ENCODE measurements at places on chromosomes 5 and 9.

DNA sequence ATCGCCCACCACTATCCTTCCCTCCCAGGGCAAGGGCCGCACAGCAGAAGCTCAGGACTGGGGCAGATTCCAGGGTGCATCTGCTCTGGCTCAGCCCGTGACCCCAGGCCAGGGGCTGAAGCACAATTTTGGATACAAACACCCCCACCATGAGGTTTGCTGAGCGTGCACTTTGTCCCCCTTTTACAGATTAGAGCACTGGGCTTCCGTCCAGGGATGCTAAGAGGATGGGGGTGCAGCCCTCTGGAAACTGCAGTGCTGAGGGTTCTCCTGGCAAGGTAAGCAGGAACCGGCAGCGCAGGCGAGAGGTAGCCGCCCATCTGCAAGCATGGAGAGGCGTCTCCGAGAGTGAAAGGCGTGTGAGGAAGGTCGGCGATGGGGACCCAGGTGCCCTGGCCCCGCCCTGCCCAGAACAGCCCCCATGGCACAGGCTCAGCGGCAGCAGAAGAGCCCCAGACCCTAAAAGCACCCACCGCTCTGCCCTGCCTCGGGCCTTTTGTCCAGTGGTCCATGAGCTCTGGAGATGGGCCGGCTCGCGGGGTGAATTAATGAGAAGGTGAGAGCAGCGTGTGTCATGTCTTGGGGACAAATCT, 54.5 kb upstream of the OLFM1 start:
- DNase-seq = no peak

DNA sequence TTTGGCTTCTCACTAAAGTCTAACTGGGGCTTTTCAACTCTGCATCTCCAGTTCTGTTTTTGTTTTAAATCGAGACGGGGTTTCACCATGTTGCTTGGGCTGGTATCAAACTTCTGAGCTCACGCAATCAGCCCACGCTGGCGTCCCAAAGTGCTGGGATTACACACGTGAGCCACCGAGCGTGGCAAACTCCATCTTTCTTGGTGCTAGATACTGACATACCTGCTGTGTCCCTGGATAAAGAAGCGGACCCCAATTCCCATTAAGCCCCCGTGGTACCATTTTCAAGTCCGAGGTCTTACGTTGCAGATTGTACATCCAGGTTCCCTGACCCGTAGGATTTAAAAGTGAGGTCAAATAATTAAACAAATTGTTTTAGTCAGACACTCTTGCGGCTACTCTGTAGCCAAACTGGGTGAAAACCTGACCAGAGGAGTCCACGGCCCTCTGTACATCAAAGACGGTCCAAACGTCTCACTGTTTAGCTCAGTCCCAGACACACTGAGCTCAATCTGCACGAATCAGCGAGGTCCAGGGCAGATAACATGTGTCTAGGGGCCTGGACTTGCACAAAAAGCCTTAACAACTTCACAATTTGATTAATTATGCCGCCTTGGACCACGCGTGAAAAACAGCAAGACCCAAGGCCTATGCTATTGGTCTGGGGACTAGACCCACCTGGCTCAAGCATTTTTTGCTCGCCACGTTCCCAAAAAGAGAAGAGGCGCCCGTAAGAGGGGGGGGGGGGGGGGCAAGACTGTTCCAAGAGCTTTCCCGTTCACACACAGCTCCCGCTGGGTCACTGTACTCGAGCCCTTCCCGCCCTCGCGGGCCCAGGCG, 727 bp upstream of the DNAJA1 start:
- DNase-seq = no peak

DNA sequence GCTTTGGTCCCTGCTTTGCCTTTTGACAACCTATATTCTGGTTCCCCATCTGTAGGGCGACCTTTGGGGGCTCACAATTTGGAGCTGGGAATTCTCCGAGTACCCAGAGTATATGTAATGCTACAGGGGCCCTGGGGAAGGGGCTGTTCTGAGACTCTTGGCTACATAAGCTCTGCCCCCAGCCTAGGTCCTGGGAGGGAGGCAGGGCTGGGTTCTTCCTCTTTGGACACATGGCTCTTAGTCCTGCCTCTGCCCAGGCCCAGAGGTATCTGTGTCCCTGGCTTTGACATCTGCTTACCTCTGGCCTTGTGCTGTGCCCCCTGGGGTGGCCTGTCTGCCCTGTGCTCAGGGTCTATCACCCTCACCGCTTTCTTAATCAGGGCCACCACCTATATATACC, 181.6 kb downstream of the CACNA1B start:
- no peak for DNase-seq

GRCh38 chr9:89522959-89523285, 25.0 kb upstream of the SEMA4D start:
- no peak for DNase-seq

DNA sequence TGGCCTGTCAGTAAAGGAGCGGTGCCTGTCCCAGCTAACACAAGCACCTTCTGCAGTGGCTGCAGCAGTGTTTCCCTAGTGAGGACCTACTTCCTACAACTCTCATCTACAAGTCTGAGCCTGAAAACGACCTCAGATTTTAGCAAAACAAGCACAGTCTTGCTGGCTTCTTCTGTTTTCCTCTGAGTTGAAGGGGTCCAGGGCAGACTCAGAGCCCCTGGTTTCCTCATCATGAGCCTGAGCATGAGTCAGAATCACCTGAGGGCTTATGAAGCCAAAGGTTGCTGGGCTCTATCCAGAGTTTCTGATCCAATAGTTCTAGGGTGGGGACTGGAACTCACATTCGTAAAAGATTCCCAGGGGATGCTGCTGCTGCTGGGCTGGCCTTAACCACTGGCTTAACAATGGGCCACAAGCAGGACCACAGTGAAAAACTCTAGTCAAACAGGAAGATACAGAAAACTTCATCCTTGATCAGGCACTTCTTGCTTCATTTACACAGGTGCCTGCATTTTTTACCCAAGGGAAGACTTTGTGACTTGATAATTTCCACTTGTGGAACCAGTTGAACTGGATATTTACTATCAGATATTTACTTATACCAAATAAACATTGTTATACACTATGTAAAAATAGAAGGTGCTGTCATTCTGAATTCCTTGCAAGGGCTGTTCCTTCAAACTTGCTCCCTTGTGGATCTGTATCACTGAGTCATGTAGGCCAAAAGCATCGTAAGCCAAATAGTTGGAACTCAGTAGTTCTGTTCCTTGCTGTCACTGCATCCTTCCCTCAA, 4.3 kb upstream of the ACER2 start:
- DNase-seq = no peak

- DNase-seq = no peak
Measured at GRCh38 chr5:157865781-157866180, 6.8 kb upstream of the CLINT1 start.

DNA sequence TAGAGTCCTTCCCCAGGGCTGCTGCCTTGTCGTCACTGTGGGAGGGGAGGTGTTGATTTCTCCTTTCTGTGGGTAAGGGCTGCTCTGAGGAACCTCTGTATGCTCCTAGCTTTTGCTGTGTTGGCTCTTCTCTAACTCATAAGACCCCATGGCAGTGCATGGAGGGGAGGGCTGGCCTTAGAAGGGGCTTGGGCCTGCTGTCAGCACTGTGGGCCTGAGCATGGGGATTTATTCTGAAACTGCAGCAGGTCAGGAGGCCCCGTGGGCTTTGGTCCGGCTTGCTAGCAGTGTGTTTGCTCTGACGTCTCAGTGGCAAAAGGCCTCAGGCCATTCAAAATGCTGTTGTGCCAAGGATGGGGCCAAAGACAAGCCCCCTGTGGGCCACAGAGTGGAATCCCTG, 6.8 kb downstream of the FGF18 start:
- DNase-seq = no peak

DNA sequence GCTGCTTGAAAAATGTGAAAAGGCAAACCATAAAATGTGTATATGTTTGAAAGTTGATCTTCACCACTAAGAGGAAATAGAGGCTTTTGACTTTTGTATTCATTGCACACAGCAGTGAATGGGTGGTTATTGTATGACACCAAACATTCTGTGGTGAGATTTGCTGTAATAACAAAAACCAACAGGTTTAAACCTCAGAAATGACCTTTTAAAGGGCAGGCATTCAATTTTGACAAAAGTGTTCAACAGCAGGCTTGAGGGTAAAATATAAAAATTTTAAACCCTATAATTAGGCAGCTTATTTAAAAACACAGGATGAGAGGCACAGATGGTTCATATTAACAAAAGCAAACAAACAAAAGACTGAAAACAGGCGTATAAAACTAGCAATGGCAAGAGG, 128.1 kb upstream of the NUDT12 start:
- DNase-seq = no peak

DNA sequence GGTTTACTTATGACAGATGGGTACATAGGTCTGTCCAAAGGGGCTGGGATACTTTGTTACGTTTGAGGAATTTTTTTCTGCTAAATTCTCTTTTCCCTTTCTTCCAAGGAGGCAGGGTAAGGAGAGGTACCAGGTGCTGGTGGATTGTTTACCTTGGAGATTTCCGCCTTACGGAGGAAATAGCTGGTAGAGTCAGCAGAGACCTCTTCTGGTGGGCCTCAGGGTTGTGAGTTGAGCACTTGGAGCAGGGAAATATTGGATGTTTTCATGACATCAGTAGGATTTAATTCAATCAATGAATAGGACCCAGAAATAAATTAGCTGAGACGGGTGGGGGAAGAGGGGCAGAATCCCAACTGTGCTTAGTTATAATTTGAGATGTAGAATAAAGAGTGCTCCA, 60.0 kb upstream of the TAF11L2 start:
- no peak for DNase-seq

- DNase-seq = no peak
Measured at GRCh38 chr9:21770871-21771560, 31.4 kb upstream of the MTAP start.

- DNase-seq = no peak
Measured at GRCh38 chr5:99646011-99646647, 717.3 kb upstream of the CHD1 start.

GRCh38 chr9:71737455-71737854, 30.9 kb downstream of the CEMIP2 start:
- no peak for DNase-seq

DNA sequence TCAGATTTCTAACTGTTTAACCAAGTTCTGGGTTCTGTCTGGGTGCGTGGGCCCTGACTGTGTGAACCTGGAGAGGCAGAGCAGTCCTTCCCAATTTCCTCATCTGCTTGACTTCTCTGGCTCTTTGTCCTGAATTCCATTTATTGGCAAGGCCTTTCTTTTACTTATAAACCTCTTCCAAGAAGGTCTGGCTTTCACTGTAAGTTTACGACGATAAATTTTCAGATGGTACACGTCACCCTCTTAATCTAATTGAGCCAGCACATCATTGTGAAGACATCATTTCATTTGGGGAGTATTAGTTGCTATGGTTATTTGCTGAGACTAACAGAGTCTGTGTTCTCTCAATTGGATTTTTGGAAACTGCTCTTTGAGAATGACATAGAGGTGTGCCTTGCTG, 92.4 kb downstream of the ARHGAP26 start:
- DNase-seq = no peak

DNA sequence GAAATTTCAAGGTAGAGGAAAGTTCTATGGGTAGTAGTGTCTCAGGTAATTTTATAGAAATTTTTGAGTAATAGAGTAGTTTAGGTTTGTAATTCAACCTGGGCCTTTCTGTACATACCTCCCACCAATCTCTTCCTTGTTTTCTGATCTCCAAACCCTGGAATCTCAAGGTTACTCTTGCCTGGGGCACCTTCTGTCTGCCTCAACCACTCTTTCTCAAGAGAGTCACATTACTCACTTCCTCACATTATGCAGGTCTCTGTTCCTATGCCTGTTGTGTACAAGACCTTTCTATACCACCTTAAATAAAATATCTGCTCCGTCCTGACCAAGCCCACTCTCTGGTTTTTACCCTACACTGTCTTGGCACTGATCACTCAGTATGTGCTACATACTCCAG, 412.6 kb upstream of the CTNND2 start:
- no peak for DNase-seq

GRCh38 chr5:134226441-134227192, 744 bp upstream of the PPP2CA start:
- DNase-seq = peak; percentile 70

DNA sequence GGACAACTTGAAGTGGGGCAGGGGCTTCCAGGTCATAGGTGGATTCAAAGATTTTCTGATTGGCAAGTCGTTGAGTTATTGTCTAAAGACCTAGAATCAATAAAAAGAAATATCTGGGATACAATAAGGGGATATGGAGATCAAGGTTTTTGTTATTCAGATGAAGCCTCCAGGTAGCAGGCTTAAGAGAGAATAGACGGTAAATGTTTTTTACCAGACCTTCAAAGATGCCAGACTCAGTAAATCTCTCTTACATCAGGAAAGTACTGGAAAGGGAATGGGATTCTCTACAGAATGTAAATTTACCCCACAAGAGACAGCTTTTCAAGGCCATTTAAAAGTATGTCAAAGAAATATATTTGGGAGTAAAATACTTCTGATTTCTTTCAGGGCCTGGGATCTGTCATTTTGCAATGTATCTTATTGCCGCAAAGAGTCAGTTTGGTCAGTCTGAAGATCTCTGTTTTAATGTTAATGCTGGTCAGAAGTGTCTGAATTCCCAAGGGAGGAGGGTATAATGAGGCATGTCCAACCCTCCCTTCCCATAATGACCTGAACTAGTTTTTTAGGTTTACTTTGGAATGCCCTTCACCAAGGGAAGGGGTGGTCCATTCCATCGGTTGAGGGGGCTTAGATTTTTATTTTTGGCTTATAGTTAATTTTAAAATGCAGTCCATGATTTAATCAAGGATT, 13.6 kb upstream of the LYSMD3 start:
- DNase-seq = no peak

GRCh38 chr5:14879937-14880589, 8.5 kb upstream of the ANKH start:
- DNase-seq = no peak

DNA sequence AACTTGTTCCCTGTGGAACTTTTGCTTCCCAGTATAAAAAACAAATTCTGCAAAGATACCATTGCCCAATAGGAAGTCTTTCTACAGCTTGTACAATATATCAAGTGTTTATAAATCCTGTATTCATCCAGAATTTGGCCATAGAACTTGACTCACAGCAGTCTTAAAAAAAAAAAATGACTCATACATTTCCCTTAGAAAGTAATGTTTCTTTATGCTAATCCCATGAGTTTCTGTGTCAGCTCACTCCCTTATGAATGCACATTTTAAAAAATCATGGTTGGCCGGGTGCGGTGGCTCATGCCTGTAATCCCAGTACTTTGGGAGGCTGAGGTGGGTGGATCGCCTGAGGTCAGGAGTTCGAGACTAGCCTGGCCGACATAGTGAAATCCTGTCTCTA, 89.3 kb upstream of the DMRT1 start:
- DNase-seq = no peak

DNA sequence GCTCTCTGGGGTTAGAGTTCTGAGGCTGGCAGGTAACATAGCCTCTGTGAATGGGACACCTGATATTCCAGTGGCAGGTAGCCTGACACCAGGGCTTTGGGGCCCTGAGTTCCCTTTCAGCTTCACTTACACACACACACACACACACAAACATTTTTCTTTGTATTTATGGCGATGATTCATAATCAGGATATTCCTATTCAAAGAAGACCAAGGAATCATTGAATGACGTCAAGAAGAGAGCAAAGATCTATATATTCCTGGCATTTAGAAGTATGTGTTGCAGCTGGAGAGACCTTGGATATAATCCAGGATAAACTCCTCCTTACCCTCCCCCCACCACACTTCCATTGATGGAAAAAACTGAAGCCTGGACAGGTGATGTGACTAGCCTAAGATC, 7.9 kb upstream of the ENTREP1 start:
- DNase-seq = no peak

Measured in NCI-H345 (cell line).